AG09319 (cell line): ENCODE measurements at places on chromosomes 4 and X.

DNA sequence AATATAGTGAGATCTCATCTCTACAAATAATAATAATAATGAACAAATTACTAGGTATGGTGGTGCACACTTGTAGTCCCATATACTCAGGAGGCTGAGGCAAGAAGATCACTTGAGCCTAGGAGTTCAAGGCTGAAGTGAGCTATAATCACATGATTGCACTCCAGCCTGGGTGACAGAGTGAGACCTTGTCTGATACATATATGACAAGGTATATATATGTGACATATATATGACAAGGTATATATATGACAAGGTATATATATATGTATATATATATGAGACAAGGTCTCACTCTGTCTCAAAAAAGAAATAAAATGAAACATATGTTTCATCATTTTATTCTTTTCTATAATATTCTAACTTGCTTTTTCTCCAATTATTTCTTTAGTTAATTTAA lies 278.1 kb upstream of the TET2 start:
- DNase-seq = no peak

DNA sequence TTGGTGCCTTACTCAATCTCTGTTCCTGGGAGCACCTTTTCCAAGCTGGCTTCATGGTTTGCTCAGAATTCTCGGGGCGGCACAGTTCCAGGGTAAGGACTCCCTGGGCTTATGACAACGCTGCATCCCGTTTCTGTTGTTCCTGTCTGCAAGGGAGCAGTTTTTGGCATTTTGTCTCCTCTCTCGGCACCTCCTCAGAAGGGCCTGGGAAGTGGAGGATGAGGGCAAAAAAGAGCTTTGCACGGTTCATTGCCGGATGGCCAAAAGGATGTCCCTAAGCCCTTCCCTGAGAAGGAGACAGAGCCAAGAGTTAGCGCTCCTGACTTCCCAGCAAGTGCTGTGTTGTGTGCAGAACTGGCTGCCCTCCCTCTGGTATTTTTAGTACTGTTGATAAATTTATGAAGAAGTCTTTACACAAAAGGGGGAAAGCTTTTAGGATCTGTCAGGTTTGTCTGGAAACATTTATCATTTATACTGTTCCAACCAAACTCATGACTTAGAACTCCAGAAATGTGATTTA lies 13.4 kb downstream of the SRD5A3 start:
- DNase-seq = no peak

GRCh38 chrX:69808375-69808774 lies 192.5 kb downstream of the EDA start:
- no peak for DNase-seq

- no peak for DNase-seq
Observed at GRCh38 chr4:89254847-89255246, 52.8 kb downstream of the GPRIN3 start.

- DNase-seq = no peak
Observed at GRCh38 chr4:54954656-54955388, 170.6 kb downstream of the KDR start.

DNA sequence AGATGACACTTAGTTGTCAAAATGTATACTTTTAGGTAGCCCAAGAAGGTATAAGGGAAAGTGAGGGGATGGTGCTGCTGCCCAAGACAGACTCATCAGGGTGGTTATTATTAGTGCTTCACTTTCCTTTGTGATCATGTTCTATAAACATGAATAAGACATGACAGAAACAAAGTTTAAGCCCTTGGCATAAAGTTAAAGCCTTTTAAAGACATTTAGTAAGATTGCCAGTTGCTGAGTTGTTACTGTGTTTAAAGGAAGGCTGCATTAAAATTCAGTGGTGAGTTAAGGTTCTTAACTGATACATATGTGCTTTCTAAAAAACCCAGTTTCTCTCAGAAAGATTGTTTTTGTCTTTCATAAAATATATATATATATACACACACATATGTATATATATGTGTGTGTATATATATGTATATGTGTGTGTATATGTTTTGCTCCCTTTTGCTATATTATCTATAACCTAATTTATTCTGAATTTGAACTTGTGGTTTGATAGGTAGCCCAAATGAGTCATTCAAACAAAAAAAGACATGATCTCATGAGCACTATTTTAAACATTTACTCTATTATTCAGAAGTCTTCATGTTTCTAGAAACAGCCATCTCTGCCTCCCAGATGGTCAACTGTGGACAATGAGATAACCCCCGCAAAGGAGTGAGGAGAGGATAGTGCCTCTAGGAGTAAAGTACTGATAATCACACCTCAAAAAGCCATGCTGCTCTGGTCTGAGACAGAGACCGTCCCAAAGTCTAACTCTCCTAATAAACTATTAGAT lies 98.1 kb upstream of the OTUD4 start:
- DNase-seq = no peak

GRCh38 chr4:33850371-33850902 lies 2393.9 kb downstream of the ARAP2 start:
- DNase-seq = no peak

- DNase-seq = no peak
Observed at GRCh38 chrX:55135171-55135570, 46.4 kb downstream of the PAGE2 start.

DNA sequence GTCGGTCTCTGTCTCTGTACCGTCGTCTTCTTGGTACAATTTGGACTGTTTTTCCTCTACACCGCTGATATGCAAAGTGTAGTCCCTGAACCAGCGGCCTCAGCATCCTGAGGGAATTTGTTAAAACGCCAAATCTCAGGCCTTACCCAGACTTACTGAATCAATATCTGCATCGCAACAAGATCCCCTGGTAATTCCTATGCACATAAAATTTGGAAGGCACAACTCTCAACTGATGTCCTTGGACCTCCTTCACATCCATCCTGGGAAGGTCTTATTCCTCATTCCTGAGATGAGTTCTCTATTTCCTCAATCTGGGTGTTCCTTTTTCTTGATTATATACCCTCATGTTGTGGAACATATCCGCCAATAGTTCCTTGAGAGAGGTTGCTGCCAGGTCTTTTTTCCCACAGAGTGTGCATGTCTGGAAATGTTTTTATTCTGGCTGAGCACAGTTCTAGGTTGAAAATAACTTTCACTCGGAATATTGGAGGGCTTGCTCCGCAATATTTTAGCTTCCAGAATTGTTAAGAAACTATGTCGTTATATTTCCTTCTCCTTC lies 738 bp upstream of the HPF1 start:
- no peak for DNase-seq

DNA sequence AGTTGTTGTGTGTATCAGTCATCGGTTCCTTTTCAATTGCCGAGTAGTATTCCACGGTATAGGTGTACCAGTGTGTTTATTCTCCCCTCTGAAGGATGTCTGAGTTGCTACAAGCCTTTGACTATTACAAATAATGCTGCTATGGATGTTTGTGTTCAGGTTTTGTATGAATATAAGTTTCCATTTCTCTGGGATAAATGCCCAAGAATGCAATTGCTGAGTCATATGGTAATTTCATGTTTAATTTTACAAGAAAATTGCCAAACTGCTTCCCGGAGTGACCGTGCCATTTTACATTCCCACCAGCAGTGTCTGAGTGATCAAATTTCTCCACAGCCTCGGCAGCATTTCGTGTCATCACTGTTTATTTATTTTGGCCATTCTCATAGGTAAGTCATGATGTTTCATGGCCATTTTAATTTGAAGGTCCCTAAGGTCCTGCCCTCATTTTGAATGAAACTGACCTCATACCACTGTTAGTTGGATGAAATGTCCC lies 73.9 kb downstream of the IRF2 start:
- peak; percentile 91 for DNase-seq

- DNase-seq = no peak
Observed at GRCh38 chrX:46575991-46576392, 2.4 kb downstream of the CHST7 start.

DNA sequence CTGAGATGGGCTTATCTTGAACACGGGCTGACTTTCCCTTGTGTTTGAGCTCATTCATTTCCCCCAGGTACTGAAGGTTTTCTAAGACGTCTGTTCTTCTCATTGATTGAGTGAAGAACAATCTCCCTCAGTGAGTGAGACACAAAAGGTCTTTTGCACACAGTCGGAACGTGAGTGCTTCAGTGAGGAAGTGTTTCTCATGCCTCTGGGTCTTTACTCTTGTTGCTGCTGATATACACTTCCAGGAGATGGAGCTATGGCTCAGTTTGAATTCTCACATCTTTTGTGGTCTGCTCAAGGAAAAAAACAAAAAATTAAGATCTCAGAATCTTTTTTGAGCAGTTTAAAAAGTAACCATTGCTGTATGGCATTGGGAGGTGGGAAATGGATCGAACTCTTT lies 981.9 kb upstream of the TENM3 start:
- DNase-seq = no peak

DNA sequence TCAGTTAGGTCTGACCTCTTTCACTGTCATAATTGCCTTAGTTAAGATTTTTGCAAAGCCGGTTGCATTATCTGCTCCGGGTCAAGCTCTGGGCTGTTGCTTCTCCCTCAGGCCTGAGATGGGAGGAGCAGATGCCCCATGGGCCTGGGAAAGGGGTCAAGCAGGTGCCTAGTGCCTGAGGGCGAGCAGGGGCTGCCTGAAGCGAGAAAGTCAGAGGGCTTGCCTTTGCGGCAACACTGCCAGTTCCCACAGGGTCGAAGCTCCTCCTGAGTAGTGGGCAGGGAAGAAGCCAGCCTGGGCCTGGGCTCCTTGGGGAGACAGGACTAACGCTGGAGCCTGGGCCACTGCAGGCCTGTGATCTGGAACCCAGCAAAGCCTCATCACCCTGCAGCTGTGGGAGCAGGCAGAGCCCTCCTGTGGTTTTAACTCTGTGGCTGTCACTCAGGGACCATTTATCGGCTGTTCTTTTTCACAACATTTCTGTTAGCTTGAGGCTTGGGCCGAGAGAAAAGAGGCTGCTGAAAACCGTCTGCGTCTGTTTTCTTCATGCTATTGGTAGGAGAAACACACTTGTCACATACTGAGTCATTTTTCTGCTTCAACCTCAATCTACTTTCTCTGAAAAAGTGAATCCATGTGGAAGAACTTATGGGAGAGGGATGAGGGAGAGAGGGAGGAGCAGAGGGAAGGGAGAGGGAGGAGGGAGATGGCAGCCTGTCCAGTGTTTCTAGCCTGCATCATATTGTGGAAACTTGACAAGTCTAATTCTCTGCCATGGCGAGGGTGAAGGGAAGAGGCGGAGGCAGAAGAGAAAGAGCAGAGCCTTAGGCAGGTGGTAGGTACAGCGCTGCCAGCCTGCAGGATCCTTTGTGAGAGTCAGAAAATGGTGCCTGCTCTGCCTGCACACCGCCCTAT lies 68.4 kb downstream of the RHOH start:
- DNase-seq = no peak

DNA sequence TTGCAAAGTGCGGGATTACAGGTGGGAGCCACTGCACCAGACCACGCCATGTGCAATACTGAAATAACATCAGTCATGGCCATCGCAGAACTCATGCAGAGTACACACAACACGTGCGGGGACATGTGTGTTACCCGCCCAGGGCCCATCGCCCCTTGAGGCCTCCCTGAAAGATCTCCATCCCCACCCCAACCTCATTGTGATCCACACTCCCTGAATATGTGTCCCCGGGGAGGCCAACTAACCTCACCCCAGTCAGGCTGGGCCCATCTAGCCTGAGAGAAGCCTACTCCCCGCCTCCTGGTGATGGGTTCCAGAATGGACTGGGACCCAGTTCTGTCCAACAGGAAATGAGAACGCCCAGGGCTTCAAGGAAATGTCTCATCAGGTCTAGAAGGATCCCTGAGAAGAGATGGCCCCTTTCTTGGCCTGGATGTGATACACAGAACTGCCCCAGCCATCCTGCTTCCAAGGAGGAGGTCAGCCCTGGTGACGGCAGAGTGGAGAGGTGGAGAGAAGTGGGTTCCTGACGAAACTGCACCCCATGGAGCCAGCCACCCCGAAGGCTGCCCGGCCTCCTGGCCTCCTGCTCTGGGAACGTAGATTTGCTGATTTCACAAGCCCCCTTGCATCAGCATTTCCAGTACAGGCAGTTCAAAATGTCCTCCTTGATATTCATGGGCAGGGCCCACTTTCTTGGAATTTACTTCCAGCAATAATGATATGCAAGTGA lies 22.5 kb upstream of the CLDN24 start:
- DNase-seq = no peak

DNA sequence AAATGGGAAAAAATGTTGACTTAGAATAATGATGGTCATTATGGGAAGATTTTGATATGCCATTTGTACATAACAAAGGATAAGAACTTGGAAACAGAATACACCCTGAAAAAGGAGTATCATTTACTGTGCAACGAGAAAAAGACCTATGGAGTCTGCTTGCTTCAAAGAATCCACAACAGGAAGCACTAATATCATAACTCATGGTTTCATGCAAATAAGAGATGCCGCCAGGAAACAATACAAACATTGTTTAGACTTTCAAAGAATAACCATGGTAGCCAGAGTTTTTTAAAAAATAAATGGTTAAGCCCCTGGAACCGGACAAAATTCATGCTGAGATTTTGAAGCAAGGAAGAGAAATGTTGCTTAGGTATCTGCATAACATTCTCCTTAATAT lies 139.9 kb upstream of the ETNPPL start:
- DNase-seq = no peak

DNA sequence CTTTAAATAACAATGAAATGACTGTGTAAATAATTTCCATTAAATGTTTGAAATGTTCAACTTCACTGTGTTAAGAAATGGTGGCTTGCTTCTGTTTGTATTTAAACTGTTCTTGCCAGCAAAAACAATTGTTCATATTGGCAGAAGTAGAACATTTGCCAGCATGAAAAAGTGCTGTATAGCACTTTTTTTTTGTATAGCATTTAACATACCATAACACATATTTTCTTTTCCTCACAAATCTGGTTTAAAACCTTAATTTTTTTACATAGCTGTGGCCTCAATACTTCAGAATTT lies 94.1 kb downstream of the COX18 start:
- DNase-seq = no peak

- no peak for DNase-seq
Observed at GRCh38 chr4:108240366-108240765, 71.6 kb upstream of the LEF1 start.

DNA sequence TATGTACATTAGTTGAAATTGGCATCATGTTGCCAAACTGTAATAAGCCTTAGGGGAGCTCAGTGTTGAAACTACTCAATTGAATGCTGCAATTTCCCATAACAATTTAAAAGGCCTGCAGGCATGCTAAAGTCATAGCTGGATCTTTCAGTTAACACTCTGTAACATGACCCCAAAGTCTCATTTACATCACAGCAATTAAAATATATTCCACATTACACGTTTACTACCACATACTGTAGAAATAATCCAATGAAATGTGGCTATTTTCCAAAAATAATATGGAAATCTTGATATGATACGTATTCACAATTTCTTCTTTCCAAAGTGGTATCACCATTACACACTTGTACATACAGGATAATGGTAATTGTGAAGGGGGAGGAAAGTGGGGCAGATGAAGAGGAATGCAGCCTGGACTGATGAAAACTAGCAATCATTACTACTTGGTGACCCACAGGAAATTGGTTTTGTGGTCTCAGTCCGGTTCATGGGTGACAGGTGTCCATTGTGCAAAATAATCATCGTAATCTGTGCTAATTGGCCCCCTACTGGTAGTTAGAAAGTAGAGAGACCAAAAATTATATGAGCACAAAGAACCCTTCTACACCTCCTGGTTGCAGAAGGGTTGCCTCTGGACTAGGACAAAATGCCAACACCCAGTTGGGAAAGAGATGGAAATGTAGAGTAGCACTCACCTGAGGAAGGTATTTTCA lies 63.7 kb downstream of the TENM3 start:
- no peak for DNase-seq
